ENCODE measurements at places on chromosomes 13 and 19.

DNA sequence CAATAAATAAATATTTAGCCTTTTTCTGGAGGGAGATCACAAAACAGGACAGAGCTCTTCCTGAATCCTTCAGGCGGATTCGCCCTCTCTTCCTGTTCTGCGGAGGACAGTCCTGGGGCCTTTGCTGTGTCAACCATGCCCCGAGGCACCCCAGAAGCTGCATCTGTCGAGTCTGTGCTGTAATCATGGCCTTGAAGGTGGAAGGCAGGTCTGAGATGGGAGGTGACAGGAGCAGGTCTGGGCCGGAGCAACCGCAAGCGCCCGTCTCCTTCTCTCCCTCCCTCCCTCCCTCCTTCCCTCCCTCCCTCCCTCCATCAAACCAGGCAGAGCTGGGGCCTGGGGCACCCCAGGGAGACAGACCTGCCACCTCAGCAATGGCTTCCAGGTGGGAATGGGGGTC is 4.6 kb upstream of the FXYD3 start:
- DNase-seq = no peak

GRCh38 chr13:47673009-47673850 is 327.8 kb downstream of the SUCLA2 start:
- no peak for DNase-seq

DNA sequence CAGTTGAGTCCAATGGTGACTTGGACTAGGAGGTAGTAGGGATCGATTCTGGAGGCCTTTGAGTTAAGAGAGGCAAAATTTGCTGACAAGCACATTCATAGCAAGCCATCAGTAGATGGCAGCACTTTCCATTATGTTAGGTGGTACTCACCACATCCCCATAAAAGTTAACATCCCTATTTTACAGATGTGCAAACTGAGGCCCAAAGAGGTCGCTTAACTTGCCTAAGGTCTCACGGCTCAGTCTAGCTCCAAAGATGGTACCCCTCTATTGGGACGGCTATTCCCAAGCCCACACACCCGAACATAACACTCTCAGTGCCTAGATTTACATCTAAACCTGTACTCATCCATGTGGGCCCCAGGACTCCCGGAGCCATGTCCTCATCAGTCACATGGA is 21.5 kb upstream of the FOSB start:
- DNase-seq = no peak

GRCh38 chr13:21686751-21687391 is 16.0 kb downstream of the FGF9 start:
- no peak for DNase-seq

DNA sequence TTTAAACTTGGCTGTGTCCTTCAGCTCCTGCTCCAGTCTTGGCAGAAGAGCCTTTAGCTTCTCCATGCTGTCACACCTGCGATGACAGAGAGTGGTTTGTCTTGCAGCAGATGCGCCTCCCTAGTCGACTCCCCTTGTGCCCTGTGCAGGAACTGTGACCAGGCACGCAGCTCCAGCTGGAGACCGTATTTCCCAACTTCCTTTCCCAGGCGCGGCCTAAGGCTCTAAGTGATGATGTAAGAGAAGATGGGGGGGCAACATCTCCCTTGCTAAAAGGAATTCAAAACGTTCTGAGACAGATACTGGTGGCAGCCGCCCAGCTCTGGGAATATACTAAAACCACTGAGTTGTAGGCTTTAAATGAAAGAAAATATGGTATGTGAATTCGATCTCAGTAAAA is 16.3 kb downstream of the DCUN1D2 start:
- DNase-seq = peak; percentile 65

GRCh38 chr19:10214784-10215183 is 16.3 kb downstream of the S1PR2 start:
- no peak for DNase-seq

GRCh38 chr19:48646722-48647216 is 782 bp upstream of the CA11 start:
- no peak for DNase-seq

GRCh38 chr19:13817615-13818371 is 22.6 kb downstream of the ZSWIM4 start:
- DNase-seq = no peak

DNA sequence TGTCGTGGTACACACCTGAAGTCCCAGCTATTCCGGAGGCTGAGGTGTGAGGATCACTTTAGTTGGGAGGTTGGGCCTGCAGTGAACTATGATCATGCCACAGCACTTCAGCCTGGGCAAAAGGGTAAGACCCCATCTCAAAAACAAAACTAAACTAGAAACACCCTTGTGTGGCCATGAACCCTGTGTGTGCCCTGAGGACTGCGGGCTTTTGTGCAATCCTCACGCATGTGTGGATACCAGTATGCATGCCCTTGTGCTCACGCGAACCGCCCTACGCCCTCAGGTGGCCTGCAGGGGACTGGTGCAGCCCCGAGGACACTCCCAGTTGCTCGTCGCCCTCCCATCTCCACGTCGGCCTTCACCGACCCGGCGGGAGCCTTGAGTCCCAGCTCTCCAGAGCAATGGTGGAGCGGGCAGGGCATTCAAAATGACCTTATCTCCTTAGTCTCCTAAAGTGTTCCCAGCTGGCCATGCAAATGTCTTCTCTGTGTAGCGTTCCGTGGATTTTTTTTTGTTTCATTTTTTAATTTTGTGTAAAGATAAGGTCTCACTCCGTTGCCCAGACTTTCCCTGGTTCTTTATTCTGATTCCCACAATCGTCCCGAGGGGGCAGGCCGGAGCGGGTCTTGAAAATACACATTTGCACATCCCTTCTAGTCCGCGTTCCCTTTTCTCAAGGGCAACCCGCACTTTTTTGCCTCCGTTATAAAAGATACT is 868 bp upstream of the EGLN2 start:
- no peak for DNase-seq

DNA sequence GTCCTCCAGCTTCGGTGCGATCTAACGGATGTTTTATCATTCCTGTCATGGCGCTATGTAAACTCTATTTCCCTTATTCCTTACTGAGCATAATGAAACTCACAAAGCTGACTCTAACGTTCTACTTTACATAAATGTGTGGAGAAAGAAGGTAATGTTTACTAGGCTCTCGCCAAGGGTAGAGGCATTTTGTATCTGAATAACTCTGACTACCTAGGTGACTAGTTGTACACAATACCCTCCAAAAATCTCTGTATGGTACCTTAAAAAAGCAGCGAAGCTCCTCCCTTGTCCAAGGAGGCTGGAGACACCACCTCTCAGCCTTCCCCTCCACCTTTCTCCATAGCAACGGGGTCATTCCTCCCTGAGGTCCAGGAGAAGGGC is 316 bp upstream of the ZNF530 start:
- no peak for DNase-seq

- no peak for DNase-seq
Measured at GRCh38 chr19:29289020-29289419, 76.1 kb upstream of the UQCRFS1 start.

DNA sequence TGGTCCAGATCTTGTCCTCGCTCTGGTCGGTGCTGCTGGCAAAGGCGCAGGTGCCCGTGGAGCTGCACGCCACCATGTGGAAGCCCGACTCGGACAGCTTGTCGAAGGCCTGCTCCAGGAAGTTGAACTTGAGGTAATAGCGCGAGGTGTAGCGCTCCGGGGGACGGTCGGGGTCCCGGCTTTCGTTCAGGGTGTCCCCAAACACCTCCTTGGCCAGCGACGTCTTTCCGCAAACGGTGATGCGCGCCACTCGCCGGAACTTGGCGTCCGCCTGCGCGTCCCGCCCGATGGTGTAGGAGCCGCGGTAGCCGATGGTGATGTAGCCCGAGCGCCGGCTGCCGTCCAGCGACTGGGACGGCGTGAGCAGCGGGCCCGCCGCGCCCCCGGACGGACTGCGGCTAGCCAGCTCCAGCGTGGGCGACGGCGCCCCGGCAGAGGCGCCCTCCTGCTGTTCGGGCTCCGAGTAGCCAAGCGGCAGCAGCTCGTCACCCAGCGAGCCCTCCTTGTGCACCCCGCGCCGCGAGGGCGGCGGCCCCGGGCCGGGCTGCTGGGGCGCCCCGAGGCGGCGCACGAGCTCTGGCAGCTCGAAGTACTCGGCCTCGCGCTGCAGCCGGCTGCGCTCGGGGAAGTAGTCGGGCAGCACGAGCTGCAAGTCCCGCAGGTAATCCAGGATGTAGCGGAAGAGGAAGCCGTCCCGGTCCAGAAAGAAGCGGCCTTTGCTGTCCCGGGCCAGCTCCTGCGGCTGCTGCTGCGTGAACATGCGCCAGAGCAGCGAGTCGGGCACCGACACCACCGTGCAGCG is 801 bp downstream of the KCTD12 start:
- peak; percentile 62 for DNase-seq

- DNase-seq = no peak
Measured at GRCh38 chr19:44866664-44867063, 20.6 kb downstream of the NECTIN2 start.

GRCh38 chr13:53311561-53311960 is 282.9 kb downstream of the OLFM4 start:
- DNase-seq = no peak

DNA sequence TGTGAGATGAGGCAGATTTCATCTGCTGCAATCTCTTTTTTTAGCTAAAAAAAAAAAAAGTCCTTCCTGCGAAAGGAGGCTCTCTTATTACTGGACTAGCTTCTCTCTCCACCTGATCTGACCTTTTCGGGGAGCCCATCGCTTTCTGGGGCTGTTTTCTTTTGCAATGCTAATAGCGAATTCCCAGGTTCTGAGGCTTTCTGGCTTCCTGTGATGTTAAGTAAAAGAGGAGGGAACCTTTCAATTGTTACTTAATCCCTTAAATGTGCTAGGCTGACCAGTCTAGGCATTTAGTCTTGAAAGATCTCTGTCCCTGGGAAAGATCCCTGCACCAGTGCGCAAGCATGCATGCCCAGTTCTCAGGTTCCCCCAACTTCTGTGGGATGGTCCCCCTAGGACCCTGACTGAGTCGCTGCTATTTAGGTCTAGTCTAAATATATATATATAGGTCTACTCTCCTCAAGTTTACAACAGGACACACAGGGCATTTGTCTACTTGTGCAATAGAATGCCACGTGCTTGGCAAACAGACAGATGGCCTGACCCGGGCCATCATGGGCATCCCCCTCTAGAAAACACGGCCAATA is 224.7 kb downstream of the ZNF536 start:
- no peak for DNase-seq

DNA sequence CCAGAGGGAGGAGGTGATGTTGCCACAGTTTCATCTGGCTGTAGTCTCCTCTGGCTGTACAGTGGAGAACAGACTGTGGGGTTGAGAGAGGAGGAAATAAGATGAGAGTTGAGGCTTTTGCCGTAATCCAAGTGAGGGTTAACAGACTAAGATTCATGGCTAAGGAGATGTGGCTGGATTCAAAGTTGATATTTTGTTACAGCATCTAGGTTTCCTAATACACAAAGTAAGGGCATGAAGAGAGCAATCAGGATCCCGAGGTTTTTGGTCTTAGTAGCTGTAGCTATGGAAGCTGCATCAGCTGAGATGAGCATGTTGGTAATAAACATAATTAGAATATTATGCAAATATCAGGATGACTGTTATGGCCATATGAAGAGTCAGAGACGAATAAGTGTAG is 1.4 kb downstream of the ZNF776 start:
- no peak for DNase-seq

DNA sequence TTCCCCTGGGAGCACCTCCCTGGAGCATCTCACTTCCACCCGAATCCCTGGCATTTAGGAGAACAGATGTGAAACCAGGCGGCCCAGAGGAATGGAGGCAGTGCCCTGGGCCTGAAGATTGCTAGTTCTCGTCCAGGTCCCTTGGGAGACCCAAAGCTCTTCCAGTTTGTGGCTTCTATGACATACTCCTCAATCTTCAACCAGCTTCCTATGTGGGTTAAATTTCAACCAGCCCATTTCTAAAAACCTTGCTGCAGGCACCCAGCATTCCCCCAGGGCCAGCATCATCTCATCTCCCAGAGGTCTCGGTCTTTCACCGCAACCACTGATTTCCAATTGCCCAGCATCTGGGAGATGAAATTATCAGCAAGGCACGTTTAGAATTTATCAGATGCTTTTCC is 46.0 kb upstream of the STK24 start:
- no peak for DNase-seq

- peak; percentile 67 for DNase-seq
Measured at GRCh38 chr13:51246418-51247277, 24.4 kb downstream of the FAM124A start.

DNA sequence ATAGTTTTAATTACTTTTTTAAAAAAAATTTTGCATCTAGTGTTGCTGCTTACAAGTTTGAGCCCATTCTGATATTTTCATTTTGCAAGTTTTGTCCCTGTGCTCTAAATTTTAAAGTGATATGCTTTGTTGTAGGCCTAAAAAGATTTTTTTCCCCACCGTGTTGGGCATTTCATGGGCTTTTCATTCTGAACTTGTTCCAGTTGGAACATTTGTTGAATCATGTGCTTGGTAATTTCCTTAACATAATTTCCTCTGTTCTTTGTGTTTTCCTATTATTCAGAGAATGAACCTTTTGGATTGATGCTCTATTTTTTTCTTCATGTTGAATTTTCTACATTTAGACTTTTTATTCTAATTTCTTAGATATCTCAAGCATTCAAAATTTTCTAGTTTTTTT is 206.4 kb upstream of the SPRY2 start:
- no peak for DNase-seq

DNA sequence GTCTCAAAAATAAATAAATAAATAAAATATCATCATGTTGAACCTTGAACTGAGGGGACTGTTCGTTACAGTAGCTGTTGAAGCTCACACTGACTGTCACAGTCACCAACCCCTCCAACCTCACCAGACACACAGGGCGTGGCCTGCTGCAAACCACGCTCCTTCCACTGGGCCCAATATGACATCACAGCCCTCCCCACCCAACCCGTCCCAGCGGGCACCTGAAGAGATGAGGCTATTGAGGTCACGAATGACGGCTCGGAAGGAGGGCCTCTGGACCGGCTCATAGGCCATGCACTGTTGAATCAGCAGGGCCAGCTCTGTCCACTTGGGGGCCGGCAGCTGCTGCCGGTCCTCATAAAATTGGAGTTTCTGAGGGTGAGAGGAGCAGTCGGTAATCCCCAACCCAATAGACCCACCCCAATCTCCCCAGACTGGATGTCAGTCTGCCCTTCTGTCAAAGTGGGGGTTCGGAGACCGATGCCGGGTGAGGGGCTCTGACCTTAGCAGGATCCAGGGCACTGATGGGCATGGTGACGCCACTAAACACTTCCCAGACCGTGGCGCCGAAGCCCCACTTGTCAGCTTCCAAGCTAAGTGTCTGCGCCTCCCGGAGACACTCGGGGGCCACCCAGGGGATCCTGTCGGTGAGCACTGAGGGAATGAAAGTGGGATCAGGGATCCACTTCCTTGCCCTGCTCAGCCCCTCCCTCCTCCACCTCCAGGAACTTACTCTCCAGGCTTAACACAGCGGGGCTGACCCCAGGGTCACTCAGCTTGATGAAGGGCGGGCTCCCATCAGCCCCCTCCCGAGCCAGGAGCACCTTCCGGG is 13.2 kb downstream of the JAK3 start:
- DNase-seq = no peak

GRCh38 chr13:37090912-37091311 is 14.6 kb downstream of the CSNK1A1L start:
- DNase-seq = no peak
